ENCODE measurements at places on chromosomes 2 and 18.

- DNase-seq, result no peak
Measured at GRCh38 chr2:216607277-216607560, 26.0 kb upstream of the IGFBP2 start.

DNA sequence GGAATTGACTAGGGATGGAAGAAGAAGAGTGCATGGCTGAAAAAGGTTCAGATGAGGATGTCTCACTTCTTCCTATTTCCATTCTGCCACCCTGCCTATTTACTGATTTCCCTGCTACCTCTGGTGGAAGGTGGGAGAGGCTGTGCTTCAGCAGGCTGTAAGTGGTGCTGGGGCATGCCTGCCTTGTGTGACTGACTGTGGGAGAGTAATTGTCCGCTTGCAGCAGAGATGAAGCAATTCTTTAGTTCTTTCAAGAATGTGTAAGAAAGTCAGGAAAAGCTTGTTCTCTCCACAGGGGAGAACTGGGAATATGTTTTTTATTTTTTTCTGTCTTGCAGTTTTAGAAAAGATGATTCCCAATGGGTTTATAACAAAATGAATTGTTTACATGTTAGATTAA, 72.5 kb upstream of the NYAP2 start:
- DNase-seq, result no peak

DNA sequence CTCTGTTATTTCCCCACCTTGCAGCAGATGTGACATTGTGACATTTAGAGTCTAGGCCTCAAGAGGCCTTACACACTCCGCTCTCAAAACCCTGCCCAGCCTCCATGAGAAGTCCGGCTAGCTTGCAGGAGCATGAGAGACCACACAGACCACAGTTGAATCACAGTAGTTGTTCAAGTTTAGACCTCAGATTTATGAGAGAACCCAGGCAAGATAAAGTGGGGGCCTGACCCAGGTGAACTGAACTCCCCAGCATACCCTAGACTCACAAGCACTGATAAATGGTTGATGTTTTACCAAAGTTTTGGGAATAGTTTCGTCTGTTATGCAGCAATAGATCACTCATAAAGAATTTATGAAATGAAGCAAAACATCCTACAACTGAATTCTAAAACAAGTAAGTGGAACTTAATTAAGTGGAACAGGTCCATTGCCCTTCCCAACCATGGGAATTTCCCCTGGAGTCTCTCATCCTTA, 4.7 kb upstream of the STAT1 start:
- no peak for DNase-seq

DNA sequence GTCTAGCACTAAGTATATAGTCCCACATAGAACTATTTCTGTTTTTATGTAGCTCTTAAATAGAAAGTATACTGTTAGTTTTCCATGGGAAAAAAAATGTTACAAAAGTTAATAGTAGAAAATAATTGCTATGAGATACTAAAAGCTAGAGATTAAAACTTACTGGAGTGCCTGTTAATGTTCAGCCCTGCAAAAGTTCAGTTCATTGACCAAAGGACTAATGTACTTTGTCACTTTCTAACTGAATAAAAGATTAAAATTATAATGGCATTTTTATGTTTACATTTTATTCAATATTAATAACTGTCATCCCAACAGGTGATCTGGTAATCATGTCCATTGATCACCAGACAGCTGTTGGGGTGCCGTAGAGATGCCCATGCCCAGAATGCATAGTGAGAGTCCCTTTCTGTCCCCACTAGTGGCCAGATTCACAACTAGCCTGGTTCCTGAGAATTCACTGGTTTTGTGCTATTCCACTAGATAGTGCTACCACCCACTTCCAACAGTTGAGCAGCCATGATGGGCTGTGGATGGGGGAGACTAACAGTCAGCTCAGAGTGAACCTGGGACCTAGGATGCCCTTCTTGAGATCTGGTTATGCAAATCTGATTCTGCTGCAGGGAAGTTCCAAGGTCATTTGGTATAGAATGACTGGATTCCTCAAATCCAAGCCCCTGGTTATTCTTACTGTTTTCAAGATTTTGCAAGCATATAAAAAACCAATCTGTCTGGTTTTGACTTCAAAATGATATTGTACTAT, 57.8 kb downstream of the AFTPH start:
- no peak for DNase-seq

GRCh38 chr18:77032181-77032701, 100.3 kb downstream of the MBP start:
- no peak for DNase-seq
